ENCODE measurements at places on chromosomes 4 and X. TPM values are rescaled to one million over a fixed set of nuclear protein-coding genes. Genes with fewer than 3 reads are reported as not detected.

GAB3 gene
- 13.7 TPM for total RNA-seq

CXCL9 gene
- total RNA-seq, result 0.16 TPM

MAML3 gene
- total RNA-seq, result 7.3 TPM

RBM46 gene
- not detected for total RNA-seq

ZBTB49 gene
- total RNA-seq, result 3.8 TPM

TMEM35A gene
- total RNA-seq, result 0.19 TPM

TMEM255A gene
- 1.00 TPM for total RNA-seq

SMIM10L2A gene
- 0.39 TPM for total RNA-seq

PGAM4 gene
- not detected for total RNA-seq

POF1B gene
- 0.32 TPM for total RNA-seq

CT45A2 gene
- not detected for total RNA-seq

AREG gene
- total RNA-seq, result 41.0 TPM

HSFX4 gene
- not detected for total RNA-seq

TRPC5OS gene
- total RNA-seq, result not detected
